Nucleus accumbens (tissue), 56 donors: ENCODE measurements at places on chromosomes 12 and 14.

GRCh38 chr12:11958221-11959091, 112.3 kb upstream of the BCL2L14 start:
- DNase-seq: no peak

DNA sequence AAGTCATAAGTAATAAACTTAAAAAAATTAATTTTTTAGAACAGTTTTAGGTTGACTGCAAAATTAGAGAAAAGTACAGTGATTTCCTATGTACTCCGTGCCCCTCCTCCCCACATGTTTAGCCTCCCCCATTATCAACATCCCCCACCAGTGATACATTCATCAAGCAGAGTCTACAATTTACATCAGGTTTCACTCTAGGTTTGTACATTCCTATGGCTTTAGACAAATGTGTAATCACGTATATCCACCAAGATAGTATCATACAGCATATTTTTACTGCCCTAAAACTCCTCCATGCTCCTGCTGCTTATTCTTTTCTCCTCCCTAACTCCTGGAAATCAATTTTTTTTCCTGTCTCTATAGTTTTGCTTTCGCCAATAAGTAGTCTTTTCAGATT, 438.7 kb downstream of the LRFN5 start:
- no peak for DNase-seq

DNA sequence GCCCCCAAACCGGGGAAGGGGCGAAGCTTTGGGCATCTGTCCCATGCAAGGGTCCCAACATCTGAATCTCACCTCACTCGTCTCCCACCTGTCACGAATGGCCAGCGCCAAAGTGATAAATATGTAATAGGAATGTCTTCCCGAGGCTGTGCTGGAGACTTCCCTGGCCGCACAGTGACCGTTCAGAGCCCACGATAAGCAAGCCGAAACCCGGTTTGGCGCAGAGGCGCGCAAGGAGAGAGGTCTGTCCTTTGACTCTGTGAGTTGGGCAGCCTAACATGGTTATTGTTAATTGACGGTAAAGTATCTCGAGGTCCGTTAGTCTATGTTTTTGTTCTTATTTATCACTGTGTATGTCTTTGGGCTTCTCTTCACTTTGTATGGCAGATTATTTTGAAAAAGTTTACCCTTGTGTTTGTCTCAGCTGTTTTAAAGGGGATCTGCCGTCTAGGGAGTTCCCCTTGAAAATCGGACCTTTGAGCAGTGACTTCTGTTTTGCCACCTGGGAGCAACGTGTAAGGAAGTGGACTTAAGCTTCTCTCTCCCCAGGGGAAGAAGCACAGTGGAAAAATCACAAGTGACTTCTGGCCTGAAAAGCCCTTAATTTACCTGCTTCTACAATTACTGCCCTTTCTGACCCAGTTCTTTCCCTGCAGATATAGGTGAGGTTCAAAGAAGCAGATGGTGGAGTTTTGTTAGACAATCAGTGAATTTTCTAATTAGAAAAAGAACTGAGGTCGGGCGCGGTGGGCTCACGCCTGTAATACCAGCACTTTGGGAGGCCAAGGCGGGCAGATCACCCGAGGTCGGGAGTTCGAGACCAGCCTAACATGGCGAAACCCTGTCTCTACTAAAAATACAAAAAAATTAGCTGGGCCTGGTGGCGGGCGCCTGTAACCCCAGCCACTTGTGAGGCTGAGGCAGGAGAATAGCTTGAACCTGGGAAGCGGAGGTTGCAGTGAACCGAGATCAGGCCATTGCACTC, 1.1 kb upstream of the TM9SF1 start:
- no peak for DNase-seq

- DNase-seq: no peak
These were observed 25.1 kb downstream of the USP15 start for GRCh38 chr12:62285284-62285683.

- DNase-seq: peak; percentile 69
These were observed 60.7 kb downstream of the PLEKHG3 start for GRCh38 chr14:64764641-64765520.

GRCh38 chr12:54038871-54039414, 6.1 kb downstream of the HOXC5 start:
- DNase-seq: no peak
